ENCODE measurements at places on chromosomes 4 and X. TPM values are rescaled to one million over a fixed set of nuclear protein-coding genes. Genes with fewer than 3 reads are reported as not detected.

The ETNPPL gene
- 0.23 TPM for polyA plus RNA-seq

The SLIT2 gene
- 49.7 TPM for polyA plus RNA-seq

The SUPT20HL2 gene
- not detected for polyA plus RNA-seq

The PPARGC1A gene
- 28.8 TPM for polyA plus RNA-seq

The GABRB1 gene
- 0.54 TPM for polyA plus RNA-seq

The SPANXD gene
- not detected for polyA plus RNA-seq

The TMEM35A gene
- 7.9 TPM for polyA plus RNA-seq

The C4orf51 gene
- not detected for polyA plus RNA-seq

DNA sequence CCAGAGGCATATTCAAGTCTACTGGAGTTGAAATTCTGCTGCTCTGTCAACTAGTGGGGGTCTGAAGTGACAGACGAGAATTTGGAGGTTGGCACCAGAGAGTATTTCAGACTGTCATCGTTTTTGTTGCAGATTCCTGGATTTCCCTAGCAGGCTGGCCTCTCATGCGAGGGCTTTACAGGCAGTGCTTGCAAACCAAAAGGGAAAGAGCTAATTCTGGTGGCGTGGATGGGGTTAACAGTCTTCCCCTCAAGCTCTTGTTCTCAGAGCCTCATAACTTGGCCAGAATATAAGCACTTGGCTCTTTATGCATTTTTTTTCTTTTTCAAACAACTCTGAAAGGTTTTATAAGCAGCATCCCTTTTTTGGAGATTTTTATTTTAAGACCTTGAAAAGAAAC lies at the start of gene SPARCL1:
Gene SPARCL1, minus strand, starts transcription at position 190 of the 400 bp plus-strand sequence. CDS start 29,802 bp downstream, outside the sequence.
- no peak for DNase-seq

DNA sequence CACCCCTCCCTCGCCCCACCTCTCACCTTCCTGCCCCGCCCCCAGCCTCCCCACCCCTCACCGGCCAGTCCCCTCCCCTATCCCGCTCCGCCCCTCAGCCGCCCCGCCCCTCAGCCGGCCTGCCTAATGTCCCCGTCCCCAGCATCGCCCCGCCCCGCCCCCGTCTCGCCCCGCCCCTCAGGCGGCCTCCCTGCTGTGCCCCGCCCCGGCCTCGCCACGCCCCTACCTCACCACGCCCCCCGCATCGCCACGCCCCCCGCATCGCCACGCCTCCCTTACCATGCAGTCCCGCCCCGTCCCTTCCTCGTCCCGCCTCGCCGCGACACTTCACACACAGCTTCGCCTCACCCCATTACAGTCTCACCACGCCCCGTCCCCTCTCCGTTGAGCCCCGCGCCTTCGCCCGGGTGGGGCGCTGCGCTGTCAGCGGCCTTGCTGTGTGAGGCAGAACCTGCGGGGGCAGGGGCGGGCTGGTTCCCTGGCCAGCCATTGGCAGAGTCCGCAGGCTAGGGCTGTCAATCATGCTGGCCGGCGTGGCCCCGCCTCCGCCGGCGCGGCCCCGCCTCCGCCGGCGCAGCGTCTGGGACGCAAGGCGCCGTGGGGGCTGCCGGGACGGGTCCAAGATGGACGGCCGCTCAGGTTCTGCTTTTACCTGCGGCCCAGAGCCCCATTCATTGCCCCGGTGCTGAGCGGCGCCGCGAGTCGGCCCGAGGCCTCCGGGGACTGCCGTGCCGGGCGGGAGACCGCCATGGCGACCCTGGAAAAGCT lies at the start of the genes HTT and HTT-AS:
Gene HTT, plus strand, starts transcription at position 604 of the 768 bp plus-strand sequence. Its CDS starts 145 bp downstream, at position 749.
Gene HTT-AS, minus strand, starts transcription at position 461 of the 768 bp plus-strand sequence.
- peak; percentile 92 for DNase-seq

- no peak for DNase-seq
Observed at GRCh38 chrX:123976706-123977316, 15.3 kb downstream of the STAG2 start.

- DNase-seq = no peak
Observed at GRCh38 chrX:39011454-39012221, 210.4 kb downstream of the MID1IP1 start.

- no peak for DNase-seq
Observed at GRCh38 chr4:102642631-102643298, 118.0 kb downstream of the MANBA start.

GRCh38 chr4:168188754-168189153 lies 96.4 kb downstream of the ANXA10 start:
- DNase-seq = no peak
